ENCODE measurements at places on chromosomes 4 and X. TPM values are rescaled to one million over a fixed set of nuclear protein-coding genes. Genes with fewer than 3 reads are reported as not detected.

The SMR3B gene
- total RNA-seq = not detected

The BMX gene
- total RNA-seq = 209 TPM

GRCh38 chrX:37075892-37076595, 67.9 kb downstream of the FAM47C start:
- no peak for DNase-seq

- DNase-seq = no peak
These were observed 58.6 kb upstream of the PRSS48 start for GRCh38 chr4:151218343-151218742.

- no peak for DNase-seq
These were observed 581.1 kb downstream of the INPP4B start for GRCh38 chr4:142264961-142265360.

All from pulmonary artery endothelial cell (primary cell).